Fibroblast of skin of left quadriceps (primary cell): ENCODE measurements at places on chromosomes 5 and 9.

- DNase-seq, result no peak
These were observed 165.7 kb downstream of the SLCO4C1 start for GRCh38 chr5:102130386-102130785.

- DNase-seq, result no peak
These were observed 4.3 kb upstream of the SPATA6L start for GRCh38 chr9:4670591-4670990.

GRCh38 chr5:165874851-165875250 lies 2369.4 kb downstream of the MAT2B start:
- no peak for DNase-seq

DNA sequence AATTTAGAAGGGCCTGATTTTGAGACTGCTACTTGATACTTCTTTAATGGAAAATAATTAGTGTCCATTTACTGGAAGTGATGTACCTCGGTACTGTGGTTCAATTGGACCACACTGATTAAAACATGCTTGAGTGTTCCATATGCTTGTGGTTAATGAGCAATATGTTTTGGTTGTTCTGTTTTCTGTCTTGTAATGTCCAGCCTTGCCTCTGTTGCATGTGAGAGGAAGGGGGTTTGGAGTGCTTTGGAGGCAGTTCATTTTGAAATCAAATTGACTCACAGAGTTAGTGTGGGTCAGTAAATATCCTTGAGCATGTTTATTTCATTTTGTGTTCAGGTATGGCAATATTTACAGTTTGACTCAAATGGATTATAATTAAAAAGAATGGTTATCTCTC lies 334.4 kb downstream of the ARHGEF28 start:
- DNase-seq, result no peak

GRCh38 chr9:130823435-130823834 lies 11.6 kb upstream of the ABL1 start:
- DNase-seq, result no peak
